ENCODE measurements at places on chromosomes 3 and 15. TPM values are rescaled to one million over a fixed set of nuclear protein-coding genes. Genes with fewer than 3 reads are reported as not detected.

GRCh38 chr3:124592658-124593441 is 137.4 kb upstream of the UMPS start:
- no peak for DNase-seq

GRCh38 chr3:9500108-9501050 is 53.2 kb downstream of the LHFPL4 start:
- peak; percentile 64 for DNase-seq

GRCh38 chr15:41804361-41804760 is 23.5 kb upstream of the JMJD7 start:
- DNase-seq: no peak

DNA sequence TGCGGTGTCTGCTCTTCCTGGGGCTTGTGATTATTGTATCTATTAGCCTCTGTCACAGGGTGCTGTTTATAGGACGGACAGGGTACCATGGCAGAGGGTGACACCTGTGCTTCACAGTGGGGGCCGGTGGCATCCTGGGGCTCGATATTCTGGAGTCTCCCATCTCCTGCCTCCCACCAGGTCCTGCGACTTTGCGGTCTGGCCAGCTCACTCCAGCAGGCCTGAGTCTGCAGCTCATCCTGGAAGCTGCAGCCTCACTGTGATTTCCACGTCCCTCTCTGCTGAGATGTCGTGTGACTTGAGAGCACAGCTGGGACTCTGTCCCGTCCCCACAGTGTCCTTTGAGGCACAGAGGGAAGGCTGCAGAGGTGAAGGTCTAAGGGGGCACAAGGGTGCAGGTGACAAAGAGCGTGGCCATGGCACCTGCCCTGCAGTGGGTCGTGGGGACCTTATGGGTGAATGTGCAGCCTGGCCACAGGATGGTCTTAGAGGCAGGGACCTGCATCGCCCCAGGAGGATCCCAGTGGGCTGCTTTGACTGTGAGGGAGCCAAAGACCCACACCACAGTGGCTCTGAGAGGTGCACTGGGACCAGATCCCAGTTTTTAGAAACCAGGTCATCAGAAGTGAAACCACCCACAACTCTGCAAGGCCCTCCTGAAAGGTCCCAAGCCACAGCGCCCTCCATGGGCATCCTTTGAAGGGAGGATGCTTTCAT is 172.8 kb downstream of the KLF13 start:
- no peak for DNase-seq

- no peak for DNase-seq
Measured at GRCh38 chr15:100558771-100559254, 30.1 kb upstream of the CERS3 start.

GRCh38 chr15:59521443-59521842 is 83.5 kb downstream of the FAM81A start:
- DNase-seq: no peak

DNA sequence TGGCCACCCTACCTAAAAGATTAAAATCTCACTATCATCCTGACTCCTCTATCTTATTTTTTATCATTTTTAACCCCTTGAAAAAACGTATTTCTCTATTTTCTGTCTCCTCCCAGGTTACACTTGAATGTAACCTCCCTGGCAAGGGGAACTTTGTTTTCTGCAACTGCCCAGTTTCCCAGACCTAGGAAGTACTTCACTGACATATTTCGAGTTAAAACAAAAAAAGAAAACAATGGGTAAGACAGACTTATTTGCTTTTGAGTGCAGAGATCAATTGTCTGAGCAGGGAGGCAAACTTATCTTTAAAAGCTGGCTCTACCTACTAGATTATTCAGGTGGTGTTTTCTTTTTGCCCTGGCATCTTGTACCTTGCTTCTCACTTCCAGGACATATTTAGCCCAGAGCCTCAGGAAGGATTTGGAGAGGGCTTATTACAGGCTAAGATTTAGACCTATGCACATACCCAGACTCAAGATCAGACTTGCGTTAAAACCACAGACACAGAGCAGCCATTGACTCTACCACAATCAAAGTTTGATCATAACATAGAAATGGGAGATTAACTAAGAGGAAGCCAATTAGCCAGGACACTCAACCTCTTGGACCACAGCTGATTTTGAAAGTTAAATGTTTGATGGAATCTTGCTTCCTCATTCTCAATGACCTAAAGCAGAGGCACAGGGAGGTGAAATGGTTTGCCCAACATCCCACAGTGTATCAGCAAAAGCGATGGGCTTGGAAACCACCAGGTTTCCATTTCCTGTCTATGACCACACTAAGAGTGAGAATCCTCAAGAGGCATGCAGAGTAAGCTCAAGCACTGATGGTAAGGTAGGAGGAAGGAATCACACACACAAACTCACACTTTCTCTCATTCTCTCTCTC is 169.5 kb upstream of the THBS1 start:
- no peak for DNase-seq

GRCh38 chr15:65087873-65088642 is 11.5 kb downstream of the KBTBD13 start:
- no peak for DNase-seq

GRCh38 chr3:193660698-193661411 is 67.8 kb downstream of the OPA1 start:
- DNase-seq: no peak

The CLDN18 gene
- total RNA-seq: not detected

The POLQ gene
- 12.4 TPM for total RNA-seq

The RTP4 gene
- total RNA-seq: 3.1 TPM

The ZBED2 gene
- total RNA-seq: 551 TPM

The LIPH gene
- total RNA-seq: not detected
